ENCODE measurements at places on chromosomes 7 and 10. TPM values are rescaled to one million over a fixed set of nuclear protein-coding genes. Genes with fewer than 3 reads are reported as not detected.

DNA sequence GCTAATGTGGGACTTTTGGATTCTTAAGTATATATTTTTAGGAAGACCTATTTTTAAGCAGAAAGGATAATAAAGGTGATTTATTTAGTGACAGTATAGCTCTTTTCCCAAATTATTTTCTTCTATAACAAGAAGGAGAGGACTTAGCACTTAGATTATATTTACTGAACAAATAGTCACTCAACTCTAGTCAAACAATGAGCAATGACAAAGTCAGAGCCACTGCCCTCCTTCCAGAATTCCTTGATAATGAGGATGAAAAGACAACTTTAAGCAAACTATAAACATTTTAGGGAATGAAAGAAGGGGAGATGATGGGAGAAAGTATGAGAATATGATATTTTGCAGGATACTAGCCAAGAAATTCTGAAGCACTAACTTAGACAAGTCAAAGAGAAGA, 293.5 kb upstream of the YAE1 start:
- DNase-seq, result no peak

DNA sequence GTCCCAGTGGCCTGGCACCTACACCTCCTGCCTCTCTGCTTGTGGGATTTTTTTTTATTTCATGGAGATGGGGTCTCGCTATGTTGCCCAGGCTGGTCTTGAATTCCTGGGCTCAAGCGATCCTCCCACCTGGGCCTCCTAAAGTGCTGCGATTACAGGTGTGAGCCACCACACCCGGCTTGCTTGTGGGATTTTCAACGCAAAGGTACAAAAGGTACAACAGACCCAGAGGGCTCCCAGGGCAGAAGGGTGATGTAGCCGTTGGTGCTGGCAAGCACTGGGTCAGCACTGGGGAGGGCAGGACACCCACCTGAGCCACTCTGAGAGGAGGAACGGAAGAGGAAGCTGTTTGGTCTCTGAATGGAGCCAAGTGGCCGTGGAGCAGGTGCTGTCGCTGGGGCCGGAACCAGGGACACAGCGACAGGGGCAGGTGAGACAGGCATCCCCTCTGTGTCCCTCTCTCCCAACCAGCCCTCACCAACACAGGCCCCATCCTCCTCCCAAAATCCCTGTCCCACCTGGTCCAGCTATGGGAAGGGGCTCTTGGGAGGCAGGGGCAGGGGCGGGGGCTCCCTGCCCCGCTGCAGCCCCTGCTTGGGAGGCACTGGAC, 2.8 kb upstream of the SAP25 start:
- DNase-seq, result no peak

GRCh38 chr10:80165173-80165572, 32.6 kb downstream of the PLAC9 start:
- DNase-seq, result no peak

DNA sequence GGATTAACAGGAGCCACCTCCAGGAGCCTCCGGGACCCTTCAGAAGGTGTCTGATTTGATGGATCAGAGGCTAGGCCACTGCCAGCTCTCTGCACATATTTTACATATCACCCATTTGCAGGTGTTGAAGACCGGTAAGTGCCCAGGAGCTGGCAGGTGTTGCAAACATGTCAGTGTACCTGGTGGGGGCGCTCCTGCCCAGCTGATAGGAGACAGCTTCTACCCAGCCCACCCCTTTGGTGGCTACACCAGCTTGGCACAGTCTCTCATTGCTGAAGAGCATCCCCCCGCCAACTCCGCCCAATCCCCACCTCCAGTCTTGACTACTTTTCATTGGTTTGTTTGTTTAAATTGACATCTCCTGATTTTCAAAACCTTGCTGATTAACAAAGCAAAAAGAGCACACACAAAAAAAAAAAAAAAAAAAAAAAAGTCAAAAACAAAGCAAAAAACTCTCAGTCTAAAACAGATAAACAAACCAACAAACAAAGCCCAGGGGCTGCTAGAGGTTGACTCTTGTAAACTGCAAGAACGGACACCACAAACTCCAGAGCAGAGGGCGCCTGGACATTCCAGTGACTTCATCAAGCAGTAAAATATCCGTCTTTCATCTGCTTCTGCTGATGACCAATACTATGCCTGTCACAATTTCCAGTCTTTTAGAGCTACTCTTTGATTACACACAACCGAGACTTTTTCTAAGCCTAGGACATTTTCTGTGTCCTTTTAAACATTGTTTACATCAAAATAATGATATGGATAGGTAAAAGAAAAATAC, 275.3 kb downstream of the NRG3 start:
- no peak for DNase-seq

- DNase-seq, result no peak
Measured at GRCh38 chr10:109887776-109888175, 35.5 kb downstream of the XPNPEP1 start.

- no peak for DNase-seq
Measured at GRCh38 chr7:2883101-2883500, 39.0 kb upstream of the GNA12 start.

DNA sequence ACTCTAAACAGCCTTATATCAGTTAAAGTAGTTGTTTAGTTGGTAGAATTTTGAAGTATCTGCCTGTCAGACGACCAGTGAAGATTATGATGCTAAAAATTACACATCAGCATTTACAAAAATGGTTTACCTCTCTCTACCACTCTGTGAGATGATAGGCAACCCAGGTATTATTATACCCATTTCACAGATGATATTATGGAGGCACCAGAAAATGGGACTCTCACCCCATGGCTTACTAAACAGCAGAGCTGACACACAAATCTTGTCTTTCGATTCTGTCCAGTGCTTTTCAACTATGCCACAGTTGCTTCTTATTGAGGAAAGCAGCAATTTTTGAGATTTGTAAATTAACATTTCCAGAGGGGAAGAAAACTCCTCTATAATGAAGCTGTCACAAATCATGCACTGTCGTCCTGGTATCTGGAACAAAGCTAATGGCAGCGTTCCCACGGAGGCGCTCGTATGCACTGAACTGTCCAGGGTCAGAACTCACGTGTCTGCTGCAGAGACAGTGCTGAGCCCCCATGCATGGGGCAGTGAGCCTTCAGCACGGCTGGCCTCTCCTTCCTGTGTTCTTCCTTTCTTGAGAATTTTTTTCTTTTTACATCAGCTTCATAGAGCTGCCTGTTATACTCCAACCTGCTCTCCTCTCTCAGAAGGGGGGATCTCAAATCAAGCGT, 381.1 kb downstream of the SDK1 start:
- DNase-seq, result no peak

- DNase-seq, result no peak
Measured at GRCh38 chr7:8120390-8121058, 141.4 kb downstream of the ICA1 start.

GRCh38 chr10:66862687-66863258, 63.1 kb upstream of the LRRTM3 start:
- no peak for DNase-seq

GRCh38 chr7:132677918-132678317, 101.6 kb upstream of the PLXNA4 start:
- no peak for DNase-seq

GRCh38 chr10:127999297-128000129, 92.6 kb downstream of the PTPRE start:
- DNase-seq, result no peak

- no peak for DNase-seq
Measured at GRCh38 chr7:149879766-149880637, 6.2 kb downstream of the ATP6V0E2 start.

- no peak for DNase-seq
Measured at GRCh38 chr10:129617768-129618167, 150.7 kb downstream of the MGMT start.

- DNase-seq, result no peak
Measured at GRCh38 chr7:6027806-6028365, 3.3 kb upstream of the ANKRD61 start.

DNA sequence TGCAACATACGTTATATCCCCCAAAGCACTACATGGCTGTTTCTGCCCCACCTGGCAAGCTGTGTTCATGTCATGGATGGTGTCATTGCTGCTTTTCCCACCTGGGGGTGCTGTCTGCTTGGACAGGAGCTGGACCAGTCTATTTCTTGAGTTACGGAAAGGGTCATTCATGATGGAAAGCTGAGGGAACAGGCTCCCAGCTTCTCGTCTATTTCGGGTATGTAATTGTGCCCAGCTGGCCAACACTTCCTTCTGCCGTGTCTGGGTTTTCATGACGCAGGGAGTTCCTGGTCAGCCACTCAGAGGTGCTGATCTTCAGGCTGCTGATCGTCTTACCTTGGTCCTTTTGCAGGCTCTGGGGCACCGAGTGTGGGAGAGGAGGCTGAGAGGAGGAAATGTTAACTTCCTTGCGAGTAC, 8.6 kb downstream of the BTBD16 start:
- peak; percentile 42 for DNase-seq

GRCh38 chr10:31581741-31582323, 262.8 kb downstream of the ZEB1 start:
- DNase-seq, result no peak

DNA sequence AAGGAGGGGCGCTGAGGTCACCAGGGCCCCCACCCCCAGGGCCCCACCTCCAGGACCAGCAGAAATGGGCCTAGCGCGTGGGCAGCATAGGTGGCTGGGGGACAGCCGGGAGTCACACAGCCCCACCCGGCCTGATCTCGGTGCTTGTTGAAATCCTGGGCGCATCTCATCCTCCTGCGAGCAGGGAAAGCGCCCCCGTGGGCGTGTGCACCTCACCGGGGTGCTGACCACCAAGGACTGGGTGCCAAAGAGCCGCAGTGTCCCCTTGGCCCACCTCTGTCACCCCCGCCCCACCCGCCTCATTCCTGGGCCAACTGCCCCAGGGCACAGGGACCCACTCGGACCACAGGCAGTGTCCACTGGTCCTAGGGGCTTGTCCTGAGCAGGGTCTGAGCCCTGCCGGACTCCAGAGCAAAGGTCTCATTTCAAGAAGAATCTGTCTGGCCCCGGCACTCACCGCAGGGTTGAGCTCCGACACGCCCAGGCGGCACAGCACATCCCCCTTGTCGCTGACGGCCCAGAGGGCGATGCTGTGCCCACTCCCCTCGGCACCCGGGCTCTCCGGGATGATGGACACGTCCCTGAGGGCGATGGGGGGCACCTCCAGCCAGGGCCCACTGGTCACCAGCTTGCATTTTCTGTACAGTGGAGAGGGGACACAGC, 11.4 kb downstream of the BHLHA15 start:
- DNase-seq, result no peak

The AKR1C4 gene
- not detected for polyA plus RNA-seq

The SPDYE2B gene
- polyA plus RNA-seq, result 3.8 TPM

The ITPRID1 gene
- not detected for polyA plus RNA-seq

The LAMB4 gene
- 4.3 TPM for polyA plus RNA-seq
